T-helper 17 cell (primary cell): ENCODE measurements at places on chromosomes 5 and 9. TPM values are rescaled to one million over a fixed set of nuclear protein-coding genes. Genes with fewer than 3 reads are reported as not detected.

The FOXD4L6 gene
- not detected for total RNA-seq

The SLC6A7 gene
- not detected for total RNA-seq

The CFAP157 gene
- 0.27 TPM for total RNA-seq

The FCN2 gene
- not detected for total RNA-seq

The LCN15 gene
- not detected for total RNA-seq

The ANKRD31 gene
- 0.47 TPM for total RNA-seq

The GDNF gene
- total RNA-seq = not detected
